NCI-H187 treated with DMSO at 0.1 percent for 48 hours (cell line): ENCODE measurements at places on chromosomes 5 and 9.

DNA sequence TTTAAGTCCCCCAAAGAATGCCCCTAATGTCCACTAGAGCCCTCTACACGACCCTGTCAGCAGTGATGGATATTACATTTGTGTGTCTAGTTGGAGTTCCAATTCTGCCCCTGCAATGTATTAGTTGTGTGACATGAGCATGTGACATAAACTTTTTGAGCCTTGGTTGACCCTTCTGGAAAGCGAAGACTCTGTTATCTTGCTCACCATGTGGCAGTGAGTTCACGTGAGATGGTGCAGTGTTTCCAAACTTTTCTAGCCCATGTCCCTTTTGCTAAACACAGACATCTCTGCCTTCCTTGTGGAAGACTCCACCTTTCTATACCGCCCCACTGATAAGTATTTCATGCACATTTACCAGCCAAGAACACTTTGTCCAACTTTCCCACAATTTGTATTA is 87.0 kb upstream of the BOD1 start:
- DNase-seq = no peak

DNA sequence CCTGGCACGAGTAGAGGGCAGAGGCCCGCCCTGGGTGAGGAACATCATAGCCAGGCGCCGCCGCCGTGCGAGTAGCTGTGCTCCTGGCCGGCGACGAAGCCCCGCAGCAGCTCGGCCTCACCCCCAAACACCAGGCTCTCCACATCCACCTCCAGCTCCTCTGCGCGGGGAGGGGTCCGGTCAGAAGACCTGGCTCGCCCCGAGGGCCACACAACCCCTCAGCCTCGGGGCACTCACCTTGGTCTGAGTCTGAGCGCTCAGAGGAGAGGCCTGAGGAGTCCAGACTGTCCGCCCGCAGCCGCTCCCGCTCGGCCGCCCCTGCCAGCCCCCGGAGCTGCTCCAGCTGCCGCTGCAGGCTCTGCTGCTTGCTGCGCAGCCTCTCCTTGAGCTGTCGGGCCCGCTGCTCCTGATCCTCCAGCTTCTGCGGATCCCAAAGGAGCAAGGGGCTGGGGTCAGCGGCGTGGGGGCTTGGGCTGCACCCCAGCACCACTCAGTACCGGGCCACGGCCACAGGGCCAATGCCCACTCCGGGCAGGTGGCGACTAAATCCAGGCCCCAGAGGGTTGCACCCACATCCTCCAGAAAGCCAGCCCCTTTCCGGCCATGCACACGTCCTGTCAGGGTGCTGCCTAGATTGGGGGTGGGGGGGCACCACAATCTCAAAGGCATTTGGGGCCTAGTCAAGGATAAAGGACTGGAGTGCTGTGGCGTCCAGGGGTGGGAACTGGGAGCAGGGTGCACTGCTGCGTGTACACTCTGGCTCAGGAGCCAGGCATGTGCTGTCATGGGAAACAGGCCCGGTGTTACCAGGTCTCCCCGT is 3.9 kb downstream of the MXD3 start:
- DNase-seq = no peak

- DNase-seq = no peak
These were observed 18.8 kb downstream of the NANS start for GRCh38 chr9:98075332-98075805.

DNA sequence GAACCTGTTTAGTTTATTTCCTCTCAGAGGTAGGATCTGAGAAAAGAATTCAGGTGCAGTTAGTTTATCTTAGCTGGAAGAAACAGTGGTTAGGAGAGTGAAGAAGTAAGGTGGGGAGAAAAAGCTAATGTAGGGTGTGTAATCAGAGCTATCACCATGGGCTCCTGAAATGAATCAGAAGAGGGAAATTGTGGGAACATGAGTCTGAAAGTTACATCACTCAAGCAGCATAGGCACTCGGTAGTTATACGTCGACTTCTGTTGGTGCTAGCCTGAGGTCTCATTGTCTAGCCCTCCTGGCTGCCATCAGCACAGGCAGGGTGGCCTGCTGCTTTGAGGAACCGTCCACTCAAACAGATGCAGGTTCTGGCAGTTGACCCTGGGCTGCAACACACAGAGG is 56.7 kb upstream of the NPR3 start:
- DNase-seq = no peak

DNA sequence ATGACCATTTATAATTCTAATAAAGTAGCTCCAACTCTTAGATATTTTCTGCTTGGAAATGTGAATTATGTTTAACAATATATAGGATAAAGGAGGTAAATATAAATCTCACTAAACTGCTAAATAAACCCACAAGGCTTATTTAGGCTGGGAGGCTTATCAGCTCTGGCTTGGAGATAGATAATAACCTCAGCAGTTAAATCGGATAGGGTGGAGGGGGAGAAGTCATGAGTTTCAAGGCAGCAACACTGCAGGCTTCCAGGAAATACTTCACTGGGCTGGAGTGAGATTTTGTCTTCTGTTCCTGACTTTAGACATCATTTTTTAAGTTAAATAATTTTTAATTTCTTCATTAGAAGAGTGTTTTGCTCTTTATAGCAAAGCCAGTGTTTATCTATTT is 80.0 kb upstream of the ITGA2 start:
- DNase-seq = no peak

- DNase-seq = no peak
These were observed 261.3 kb downstream of the PIK3R1 start for GRCh38 chr5:68476854-68477253.

DNA sequence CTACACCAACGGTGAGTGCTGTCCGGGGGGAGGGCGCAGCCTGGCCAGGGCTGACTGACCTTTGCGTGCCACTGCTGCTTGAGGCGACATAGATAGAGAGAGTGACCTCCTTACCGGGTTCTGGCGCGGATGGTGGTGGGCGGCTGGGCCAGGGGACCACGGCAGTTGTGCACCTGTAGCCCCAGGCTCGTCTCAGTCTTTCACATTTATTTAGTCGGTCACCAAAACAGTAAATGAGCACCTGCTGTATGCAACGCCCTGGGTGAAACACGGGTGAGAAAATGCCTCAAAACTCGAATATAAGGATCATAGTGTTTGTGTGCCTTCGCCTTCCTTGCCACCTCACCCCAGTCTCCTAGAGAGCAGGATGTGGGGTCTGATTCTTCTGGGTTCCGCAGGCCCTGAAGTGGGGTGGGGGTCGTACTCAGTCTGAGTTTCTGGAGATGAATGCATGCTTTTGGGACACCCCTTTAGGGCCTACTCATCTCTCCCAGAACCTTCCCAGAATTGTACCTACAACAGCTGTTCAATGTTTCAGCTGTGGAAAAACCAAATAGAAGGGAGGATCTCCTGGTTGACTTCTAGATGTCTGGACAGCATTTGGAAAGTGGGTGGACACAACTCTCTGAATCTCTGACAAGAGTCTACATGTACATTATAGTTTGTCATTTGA is 714 bp downstream of the SEC24A start:
- DNase-seq = no peak
